Brain (organoid and tissue), 16 donors: ENCODE measurements at places on chromosomes 16 and 17.

- no peak for DNase-seq
Observed at GRCh38 chr17:76704805-76705204, 6.0 kb downstream of the MXRA7 start.

- DNase-seq, result no peak
Observed at GRCh38 chr17:74786431-74787055, 10.4 kb upstream of the NAT9 start.

GRCh38 chr17:76383546-76384221 lies 725 bp upstream of the SPHK1 start:
- no peak for DNase-seq

- no peak for DNase-seq
Observed at GRCh38 chr17:57655553-57655952, 89.5 kb downstream of the CCDC182 start.

DNA sequence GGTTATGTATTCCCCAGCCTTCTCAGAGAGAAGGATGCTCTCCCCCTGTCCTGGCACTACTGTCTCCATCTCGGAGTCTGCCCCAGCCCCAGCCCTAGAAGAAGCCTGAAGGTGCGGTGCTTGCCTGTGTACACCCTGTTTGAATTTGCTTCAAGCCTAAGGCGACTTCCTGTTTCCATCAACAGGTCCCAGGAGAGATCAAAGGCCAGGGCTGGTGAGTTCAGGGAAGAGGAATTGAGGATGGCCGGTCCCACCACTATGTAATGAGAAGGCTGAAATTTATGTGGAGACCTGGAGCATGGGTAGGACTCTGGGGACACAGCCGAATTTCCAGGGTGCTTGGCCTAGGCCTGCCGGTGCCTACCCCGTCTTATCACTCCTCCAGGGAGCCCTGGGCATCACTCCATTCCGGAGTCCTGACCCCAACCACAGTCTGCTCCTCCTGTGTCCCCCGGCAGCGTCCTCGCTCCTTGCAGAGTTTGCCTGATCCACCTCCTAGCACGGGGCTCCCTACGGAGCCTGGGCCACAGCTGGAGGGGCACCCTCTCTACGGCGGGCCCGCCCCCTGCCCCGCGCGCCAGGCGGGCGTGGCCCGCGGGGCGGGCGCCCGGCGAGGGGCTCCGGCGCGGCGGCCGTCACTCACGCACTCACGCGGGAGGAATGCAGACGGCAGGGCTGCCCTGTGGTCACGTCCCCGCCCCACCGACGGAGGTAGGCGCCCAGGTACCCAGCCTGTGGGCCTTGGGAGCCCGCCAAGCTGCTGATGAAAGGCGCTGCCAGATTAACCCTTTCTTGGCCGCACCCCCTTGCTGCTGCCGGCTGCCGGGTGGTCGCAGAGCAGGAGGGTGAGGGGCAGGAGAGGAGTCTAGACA lies 53.8 kb upstream of the TAC4 start:
- no peak for DNase-seq

DNA sequence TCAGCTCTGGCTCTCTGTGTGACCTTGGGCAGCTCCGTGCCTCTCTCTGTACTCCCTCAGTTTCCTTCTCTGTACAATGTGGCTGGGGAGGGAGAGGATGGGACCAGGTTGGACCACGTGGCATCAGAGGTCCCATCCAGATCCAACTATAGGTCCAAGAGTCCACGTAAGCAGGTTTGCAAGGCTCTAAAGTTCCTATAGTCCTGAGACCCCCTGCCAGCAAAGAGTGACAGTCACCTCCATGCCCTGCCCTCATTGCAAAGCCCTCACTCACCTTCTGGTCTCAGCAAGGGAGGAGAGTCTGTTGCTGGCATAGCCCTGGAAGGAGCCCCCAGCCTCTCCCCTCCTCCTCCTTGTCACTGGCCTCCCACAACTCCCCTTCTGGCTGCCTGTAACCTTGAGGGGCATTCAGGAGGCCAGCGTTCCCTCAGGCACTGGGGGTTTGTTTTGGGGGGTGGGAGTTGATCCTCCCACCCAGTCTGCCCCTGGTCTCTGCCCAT lies 6.1 kb upstream of the DRC7 start:
- no peak for DNase-seq

- no peak for DNase-seq
Observed at GRCh38 chr16:9192746-9193145, 101.3 kb downstream of the HAPSTR1 start.

- DNase-seq, result peak; percentile 56
Observed at GRCh38 chr17:66492561-66493005, 190.2 kb downstream of the PRKCA start.

DNA sequence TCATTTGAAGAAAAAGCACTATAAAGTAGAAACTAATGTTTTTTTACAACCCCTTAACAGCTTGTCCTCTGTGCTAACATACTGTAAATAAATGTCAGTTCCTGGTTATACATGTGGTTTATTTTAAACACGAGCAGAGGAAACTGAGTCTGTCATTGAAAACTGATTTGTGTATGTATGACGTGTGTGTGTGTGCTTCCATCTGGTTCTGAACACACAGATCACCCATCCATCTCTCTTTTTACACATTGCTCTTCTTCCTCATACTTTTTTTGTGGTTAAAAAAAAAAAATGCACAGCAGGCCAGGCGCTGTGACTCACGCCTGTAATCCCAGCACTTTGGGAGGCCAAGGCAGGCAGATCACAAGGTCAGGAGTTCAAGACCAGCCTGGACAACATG lies 49.5 kb downstream of the ZNF423 start:
- peak; percentile 33 for DNase-seq

DNA sequence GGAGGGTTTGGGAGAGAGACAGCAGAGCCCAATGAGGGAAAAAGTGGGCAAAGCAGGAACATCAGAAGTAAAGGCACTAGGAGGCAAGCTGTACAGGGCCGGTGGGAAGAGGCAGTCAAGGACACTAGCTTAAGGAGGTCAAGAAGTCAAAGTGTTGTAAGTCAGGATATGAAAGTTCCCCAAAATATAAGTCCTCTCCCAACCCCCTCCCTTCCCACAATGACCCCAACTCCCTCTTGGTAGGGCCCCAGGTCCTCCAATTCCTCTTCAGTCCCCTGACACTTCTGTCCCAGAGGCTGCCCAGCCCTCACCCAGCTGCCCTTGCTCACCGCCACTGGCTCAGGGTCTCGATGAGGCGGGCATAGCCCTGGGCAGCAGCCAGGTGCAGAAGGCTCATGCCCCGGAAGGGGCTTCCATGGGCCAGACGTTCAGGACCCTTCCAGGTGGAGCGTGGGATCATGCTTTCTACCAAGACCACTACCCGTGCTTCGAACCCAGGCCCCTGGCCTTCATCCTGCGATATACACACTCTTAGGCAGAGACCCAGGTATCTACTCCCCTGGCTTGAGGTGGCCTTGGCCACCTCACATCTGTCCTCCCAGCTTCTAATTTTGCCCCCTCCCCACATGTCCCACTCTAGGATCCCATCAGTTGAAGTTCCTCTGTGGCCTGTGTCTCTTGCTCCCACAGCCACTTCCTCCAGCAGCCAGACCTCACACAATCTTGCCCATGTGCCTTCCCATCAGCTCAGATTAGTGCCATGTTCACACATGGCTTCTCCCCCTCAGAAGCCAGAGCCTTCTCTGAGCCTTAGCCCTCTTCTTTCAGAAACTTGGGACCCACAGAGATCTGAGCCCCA lies 5.9 kb upstream of the SPAG7 start:
- no peak for DNase-seq

GRCh38 chr16:73086108-73086507 lies 38.2 kb upstream of the ZFHX3 start:
- DNase-seq, result no peak
